ENCODE measurements at places on chromosomes 2 and 18.

GRCh38 chr18:61975526-61976326 is 82.9 kb upstream of the RNF152 start:
- no peak for DNase-seq

- DNase-seq, result no peak
These were observed 71.3 kb upstream of the PPM1B start for GRCh38 chr2:44097322-44097907.

- DNase-seq, result no peak
These were observed 270.6 kb downstream of the SS18 start for GRCh38 chr18:25819746-25820363.

DNA sequence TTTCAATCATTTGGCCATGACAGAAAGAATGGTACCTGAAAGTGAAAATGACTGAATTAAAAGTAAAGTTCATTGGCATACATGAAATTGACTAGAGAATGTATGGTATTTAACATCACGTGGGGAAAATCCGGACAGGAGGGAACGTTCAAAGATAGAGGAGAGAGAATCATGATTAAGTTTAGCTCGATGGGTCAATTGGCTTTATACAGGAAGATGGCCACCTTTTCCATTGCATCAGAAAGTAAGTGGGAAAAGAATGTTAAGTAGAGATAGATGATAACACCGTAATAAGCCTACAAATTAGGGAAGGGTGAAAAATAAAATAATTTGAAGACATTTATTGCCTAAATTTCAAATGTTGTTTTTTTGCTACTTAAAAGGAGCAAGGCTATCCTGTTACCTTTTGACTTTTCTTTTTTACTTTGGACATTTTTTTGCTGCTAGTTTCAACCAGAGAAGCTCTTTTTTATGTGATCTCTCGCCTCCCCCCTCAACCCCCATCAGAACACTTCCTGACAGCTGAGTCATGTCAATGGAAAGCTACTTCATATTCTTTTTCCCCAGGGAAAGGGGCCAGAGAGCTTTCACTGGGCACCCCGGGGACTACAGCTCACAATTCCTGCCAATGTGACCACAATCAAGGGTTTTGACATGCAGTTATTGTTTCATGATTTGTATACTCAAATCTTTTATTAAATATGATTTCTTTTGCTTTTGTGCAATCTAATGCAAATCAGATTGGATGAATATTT is 767 bp upstream of the CCDC102B start:
- peak; percentile 10 for DNase-seq

DNA sequence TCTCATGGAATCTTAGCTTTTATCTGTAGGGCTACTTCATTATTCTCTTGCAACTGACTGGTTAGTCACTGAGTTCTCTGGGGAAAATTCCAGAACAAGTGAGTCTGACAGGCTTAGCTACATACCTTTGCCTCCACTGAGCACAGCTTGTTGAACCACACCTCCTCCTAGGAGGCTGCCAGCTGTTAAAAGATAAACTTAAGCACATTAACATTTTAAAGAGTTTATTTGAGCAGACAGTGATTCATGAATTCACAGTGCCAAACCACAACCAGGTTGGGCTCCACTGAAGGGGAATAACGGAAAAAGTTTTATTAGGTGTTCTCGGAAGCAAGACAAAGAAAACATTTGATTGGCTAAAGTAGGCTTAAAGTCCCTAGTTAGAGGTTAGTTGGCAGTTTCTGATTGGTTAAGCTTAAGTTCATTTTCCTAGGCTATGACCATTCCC is 12.5 kb upstream of the SLC38A11 start:
- DNase-seq, result no peak

DNA sequence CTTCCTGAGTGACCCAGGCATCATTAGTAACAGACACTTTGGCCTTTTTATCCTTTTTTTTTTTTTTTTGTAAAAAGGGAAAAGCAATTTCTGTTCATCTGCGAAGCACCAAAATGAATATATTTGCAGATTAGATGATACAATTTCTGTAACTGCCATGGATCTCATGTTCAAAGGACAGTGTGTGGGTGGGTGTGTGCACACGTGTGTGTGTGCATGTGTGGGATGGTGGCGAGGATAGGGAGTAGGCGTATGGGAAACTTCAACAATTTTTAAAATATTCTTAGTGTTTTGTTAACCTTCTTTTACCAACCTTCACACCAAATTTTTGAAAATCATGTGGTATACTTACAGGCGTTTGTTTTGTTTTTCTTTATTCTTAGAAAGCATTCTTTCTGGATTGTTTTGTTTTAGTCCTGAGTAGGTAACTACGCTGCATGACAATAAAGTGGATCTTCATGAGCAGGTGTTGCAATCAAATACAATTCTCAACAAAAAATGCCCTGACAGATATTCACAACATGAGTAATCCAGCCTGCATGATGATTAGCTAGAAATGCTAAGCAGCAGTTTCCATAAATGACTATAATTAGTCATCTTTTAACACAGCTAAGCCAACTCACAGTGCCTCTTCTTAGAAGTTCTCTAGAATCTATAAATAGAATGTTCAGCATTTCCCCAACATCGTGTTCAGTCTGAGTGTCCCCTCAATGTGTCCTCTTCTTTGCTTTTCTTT is 53.5 kb upstream of the RMDN2 start:
- DNase-seq, result no peak

DNA sequence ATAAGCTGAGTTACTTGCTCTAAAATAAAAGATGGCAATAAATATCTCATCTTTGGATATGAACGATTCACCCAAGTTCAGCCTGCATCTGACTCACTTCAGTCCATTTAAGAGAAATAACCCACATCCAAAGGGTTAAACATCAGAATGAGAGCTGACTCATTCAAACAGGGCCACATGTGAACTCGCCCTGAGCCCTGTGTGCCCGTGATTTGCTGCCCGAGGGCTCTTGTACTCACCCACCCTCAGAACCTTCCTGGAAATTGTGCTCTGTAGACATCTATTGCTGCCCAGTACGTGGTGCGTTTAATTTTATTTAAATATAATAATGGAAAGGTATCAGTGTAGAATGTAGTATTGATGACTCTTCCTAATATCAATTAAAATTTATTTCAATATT is 66.9 kb upstream of the RBM44 start:
- no peak for DNase-seq

- no peak for DNase-seq
These were observed 94.8 kb downstream of the GREB1L start for GRCh38 chr18:21336846-21337245.

DNA sequence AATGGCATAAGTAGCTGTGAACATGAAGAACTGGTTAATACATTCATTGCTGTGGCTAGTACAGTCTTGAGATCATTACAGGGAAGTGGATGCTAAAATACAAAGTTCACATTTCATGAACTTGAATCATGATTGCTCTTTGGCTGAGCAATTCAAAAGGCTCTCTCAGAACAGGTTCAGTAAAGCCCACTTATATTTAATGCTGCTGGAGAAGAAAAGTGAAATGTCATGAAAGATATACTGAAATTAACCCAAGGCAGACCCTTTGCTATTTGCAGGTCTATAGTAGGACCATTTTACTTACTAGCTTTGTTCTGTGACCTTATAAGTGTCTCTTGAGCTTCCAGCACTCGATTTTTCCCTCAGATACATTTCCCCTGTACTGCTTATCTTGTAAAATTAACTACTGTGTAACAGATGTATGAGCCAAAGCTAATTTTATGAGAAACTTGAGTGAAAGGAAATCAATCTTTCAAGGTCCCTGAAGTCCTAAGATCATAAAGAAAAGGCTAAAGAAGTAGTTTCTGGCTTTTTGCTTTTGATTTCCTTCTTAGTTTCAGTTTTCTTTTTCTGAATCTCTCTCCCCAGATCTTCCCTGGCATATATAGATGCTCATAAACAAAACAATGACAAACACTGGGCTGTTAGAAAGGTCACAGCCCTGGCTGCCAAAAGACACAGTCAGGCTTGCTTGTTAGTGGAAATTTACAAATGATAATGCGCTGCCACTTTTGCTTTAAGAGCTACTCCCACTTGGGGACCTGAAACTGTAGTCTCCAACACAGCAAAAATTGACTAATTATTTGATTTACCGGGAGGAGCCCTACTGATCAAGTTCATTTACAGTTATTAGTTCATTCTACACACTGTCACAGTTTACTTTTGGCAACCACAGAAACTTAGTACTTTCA is 132.7 kb upstream of the XPO1 start:
- no peak for DNase-seq

DNA sequence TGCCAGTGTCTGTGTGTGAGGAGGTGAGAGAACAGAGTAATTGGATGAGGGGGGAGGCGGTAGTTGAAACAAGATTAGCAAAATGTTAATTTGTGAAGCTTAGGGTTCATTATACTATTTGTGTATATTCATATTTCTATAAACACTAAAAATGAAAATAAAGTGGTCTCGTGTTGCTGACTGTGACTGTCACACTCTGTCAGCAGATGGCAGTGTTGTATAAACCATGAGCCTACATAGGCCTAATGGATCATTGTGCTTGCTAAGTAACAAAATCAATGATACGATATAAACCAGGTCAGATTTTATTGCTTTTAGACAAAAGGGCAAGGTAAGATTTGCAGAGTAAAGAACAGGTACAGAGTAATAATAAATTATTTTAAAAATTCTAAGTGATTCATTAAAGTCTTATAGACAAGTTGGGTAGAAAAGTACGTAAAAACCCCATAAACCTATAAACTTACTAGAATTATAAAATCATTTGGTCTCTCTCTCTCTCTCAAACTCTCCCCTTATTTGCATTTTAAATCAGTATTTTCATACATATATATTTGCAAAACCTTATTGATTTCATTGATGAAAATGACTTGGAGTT is 182.7 kb downstream of the RPIA start:
- peak; percentile 30 for DNase-seq

- DNase-seq, result no peak
These were observed 344.6 kb downstream of the ARHGAP15 start for GRCh38 chr2:143473820-143474219.

DNA sequence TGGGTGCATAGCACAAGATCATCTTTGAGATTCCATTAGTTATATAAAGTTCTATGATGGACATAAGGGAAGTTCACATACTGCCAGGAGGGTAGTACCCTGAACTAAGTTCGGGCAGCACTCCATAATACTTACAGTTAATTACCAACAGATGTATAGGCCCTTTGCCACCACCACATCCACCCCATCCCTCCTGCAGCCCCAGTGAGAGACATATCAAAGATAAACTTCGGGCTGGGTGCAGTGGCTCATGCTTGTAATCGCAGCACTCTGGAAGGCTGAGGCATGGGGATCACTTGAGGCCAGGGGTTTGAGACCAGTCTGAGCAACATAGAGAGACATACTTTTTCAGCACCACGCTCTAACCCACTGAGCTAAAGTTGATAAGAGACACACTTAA is 46.4 kb upstream of the NPAS2 start:
- no peak for DNase-seq

GRCh38 chr2:121472470-121472993 is 58.1 kb upstream of the RNU4ATAC start:
- DNase-seq, result no peak

DNA sequence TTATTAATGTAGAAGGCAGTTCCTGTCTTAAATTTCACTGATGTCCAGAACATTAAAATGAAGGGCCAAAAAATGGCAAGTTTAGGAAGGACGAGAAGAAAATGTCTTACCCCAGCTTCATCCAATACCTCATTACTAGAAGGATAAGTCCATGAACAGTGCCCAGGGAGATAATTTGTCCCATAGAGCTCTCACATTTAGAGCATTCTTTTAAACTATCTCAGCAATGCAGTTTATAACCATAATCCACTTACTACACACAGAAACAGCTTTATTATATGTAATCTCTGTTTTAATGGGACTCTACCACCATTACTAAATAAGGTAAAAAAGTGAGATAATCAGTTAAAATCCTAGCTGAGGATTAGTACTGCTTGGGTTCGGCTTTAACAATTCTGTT is 142.5 kb downstream of the PARD3B start:
- no peak for DNase-seq

Data from SW 1271 (cell line).